ENCODE measurements at places on chromosomes 6 and 20.
A peak's percentile ranks its signal among the peaks of the same experiment; 100 is the strongest.

- DNase-seq = peak; percentile 78
Observed at GRCh38 chr20:6533351-6533750, 234.1 kb upstream of the BMP2 start.

- DNase-seq = no peak
Observed at GRCh38 chr20:50568549-50568942, 58.4 kb downstream of the PTPN1 start.

GRCh38 chr20:39574061-39574460, 611.9 kb downstream of the DHX35 start:
- DNase-seq = no peak

DNA sequence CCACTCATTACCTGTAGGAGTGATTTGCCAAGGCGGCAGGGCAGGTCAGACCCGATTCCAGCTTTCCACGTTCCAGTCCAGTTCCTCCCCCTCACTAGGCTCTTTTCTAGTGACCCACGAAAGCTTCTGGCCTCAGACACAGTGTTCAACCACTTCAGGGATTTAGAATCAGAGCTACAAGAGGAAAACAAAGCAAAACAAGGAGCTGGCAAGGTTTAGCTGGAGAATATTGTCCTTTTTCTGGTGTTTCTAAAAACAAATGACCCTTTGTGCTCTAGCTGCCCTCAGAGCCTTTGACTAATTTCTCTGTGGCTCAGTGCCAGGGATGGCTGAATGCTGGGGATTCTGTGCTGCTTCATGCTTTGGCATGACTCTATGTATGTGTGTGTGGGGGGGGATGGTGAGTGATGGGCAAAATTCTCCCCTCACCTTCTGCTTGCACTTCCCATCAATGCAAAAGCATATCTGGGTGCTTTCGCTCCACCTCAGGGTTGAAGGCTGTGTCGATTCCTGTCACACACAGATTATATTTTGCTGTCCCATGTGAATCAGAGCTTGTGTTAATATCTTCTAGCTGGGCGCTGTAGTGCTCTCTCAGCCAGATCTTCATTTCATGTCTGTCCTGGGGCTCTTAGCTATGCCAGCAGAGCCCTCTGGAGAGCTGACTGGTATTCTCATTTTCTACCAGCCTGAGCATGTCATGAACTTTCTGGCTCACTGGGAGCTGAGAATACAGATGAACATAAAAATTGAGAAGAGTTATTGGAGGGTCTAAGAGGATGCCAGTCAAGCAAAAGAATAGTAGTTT, 19.3 kb upstream of the NEDD9 start:
- peak; percentile 81 for DNase-seq

DNA sequence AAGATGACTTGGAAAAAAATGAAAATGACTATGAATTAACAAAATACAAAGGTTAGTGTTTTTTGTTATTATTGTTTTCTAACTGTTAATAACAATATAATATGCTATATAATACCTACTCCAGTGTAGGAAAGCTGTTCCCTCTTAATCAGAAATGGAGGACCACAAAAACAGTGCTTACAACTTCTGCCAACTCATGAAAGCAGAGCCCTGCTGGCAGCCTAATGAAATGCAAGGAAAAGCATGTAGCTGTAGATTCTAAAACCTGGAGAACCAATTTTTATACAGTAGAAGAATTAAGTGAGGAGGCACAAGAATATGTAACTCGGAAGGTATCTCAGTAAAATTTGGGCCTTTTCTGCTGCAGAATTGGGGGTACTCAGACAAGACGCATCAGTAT, 29.4 kb downstream of the PHIP start:
- DNase-seq = peak; percentile 51

DNA sequence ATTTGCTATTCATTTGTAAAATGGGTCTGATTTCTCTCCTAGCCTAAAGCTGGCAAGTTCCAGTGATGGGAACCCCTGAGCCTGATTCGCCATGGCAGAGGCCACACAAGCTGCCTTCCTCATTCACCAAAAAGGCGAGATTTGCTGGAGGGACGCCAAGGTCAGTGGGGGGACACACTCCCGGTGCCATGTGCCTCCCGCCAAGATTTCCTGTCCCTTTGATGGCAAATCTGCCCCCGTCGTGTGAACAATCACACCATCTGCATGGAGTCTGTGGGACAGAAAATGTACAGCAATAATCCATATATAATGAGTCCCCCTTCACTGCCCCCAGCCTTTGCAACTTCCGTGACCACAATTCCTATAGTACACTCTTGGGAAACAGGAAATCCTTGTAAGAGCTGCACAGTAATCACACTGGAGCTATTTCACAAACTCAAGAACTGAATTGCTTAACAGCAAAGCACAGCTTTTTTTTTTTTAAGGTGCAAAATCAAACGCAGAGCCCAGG, 15.7 kb upstream of the IGF2R start:
- peak; percentile 94 for DNase-seq

DNA sequence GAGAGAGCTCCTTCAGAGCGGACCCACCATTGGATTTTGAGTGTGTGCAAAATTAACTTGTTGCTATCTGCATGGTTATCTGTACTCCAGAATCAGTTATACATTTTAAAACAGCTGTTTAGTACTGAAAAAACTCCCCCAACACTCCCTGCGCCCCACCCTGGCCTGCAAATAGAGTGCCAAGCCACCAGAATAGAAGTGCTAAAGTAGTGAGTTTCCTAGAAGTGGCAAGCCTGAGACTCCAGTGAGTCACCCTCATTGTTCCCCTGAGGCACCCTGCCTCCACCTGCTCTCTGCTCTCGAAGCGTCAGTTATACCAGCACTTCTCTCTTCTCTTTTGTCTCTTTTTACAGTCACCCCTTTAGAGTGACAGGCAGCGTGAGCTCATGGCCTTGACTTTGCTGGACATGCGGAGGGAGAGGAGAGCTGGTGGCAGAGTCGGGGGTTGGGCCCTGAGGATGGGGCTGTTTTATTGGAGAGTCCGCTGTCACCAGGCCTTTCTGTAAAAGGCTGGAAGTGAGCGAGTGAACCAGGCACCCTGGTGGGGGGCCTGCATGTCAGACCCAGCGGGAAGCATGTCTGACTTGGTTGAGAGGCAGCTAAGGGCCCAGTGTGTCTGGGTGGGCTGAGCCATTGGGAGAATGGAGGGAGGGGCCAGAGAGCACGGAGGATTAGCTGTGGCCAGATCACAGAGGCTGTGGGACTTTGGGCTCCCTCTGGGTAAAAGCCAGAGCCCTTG, 10.4 kb downstream of the IGF2R start:
- no peak for DNase-seq

GRCh38 chr6:18431581-18431980, 44.4 kb downstream of the RNF144B start:
- no peak for DNase-seq

- peak; percentile 96 for DNase-seq
Observed at GRCh38 chr20:44572551-44573500, 9.6 kb upstream of the PKIG start.

- DNase-seq = no peak
Observed at GRCh38 chr6:89975366-89975765, 81.1 kb downstream of the GJA10 start.

- DNase-seq = no peak
Observed at GRCh38 chr6:87919001-87919400, 128.6 kb upstream of the SPACA1 start.

GRCh38 chr6:132405143-132405915, 4.1 kb upstream of the MOXD1 start:
- no peak for DNase-seq

DNA sequence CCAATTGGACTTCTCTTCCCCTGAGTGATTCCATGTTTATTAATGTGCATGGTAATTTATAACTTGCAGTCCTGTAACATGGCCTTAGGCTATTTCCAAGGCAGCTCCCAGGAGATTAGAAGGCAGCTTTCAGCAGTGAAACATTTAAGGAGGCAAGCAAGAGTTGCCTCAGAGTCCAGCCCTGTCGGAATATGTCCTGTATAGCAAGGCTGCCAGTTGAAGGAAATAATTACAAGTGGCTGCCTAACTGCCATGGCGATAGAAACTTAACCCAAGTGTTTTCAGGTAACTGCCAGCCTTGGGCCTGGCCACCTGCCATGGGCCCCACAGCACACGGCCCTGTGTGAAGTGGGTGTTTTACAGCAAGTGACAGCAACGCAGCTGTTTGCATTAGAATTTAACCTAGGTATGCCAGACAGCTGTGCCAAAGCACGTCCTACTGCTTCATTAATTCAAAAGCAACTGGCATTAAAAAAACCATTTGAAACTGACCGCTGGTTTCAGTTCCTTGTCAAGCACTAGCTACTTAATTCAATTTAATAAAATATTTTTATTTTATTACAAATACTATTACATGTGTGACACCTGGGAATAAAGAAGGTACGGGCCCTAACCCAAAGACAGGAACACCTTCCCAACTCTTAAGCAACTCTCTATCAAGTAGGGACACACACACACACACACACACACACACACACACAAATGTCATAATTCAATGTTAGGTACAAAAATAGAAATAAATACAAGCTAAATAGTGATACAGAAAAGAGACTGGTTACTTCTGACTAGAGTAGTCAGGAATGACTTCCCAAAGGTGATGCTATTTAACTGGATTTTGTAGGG, 151.8 kb upstream of the HEY2 start:
- no peak for DNase-seq

GRCh38 chr6:44238687-44239350, 8.1 kb upstream of the HSP90AB1 start:
- no peak for DNase-seq

GRCh38 chr6:141140905-141141304, 991.8 kb upstream of the GJE1 start:
- no peak for DNase-seq

- no peak for DNase-seq
Observed at GRCh38 chr20:35625584-35626385, 10.2 kb downstream of the SPAG4 start.

DNA sequence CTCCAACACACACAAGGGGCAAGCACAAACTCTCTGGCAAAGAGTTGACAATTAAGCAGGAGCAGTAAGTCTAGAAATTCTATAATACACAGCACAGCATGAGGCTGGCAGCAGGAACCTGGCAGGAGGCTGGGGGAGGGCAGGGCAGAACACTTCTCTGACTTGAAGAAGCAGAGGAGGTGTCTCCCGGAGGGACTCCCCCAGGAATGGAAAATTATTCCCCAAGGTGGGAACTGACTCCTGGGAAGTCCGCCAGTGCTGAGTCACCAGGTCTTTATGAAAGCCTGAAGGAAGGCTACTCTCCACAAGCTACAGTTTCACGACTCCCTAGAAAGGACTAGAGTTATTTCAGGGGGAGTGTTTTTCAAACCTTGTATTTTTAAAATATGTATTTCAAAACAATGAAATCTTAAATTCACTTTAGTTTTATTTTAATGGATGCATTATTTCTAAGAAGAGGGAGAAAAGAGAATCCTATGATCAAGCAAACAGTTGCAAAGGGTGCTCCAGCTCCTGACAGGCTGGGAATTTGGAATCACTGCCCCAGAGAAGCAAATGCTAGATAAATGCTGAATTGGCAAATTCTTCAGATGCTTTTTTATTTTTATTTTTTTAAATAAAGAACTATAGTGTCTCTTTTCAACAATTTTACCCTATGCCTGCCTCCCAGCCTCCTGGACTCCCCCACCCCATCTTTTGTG, 192.8 kb downstream of the LY86 start:
- DNase-seq = peak; percentile 68

DNA sequence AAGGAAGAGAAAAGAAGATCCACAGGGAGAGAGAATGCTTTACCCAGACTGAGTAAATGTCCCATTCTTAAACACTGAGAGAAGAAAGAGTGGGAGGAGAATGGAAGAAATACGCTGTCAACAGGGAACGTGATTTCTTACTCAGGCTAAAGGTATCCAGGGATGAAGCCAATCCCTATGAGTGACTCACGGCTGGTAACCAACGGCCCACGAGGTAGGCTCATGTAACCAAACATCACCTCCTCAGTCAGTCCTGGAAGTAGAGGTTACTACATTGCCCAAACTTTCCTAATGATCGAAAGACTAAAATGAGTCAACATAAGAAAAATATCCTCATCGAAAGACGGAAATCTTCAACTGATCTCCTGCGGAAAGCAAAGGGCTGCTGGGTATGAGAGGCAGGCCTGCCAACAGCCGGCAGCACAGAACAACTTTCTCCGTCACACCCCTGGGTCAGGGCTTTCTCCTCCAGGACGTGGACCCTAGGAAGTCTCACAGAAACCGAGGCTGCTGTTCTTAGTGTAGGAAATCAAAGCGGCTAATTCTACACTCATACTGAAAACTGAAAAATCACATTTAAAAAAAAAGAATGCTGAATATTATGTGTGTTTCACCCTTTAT, 292.6 kb downstream of the GMDS start:
- peak; percentile 93 for DNase-seq

- peak; percentile 44 for DNase-seq
Observed at GRCh38 chr6:115441651-115442050, 619.0 kb downstream of the FRK start.

- no peak for DNase-seq
Observed at GRCh38 chr6:132085731-132086130, 134.6 kb upstream of the CCN2 start.

- DNase-seq = peak; percentile 78
Observed at GRCh38 chr6:110682460-110682853, 132.8 kb downstream of the CDK19 start.

GRCh38 chr6:169145991-169146501, 107.6 kb downstream of the THBS2 start:
- DNase-seq = peak; percentile 37

GRCh38 chr6:111772381-111772780, 100.9 kb downstream of the FYN start:
- DNase-seq = no peak

- no peak for DNase-seq
Observed at GRCh38 chr20:49749625-49750024, 35.9 kb upstream of the B4GALT5 start.

DNA sequence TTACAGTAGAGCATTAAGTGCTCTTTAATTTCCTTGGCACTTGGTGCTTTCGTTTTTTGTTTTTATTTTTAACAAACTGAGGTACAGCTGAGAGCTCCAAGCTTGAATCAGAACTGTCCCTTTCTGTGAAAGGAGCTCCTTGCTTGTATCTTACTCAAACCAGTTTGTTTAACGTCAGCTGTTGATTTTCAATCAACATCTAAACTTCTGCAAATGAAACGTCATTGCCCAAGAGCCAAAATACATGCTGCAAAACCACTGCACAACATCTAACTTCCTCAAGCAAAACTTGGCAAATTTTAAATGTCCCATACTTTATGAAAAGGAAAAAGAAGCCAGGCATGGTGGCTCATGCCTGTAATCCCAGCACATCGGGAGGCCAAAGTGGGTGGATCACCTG, 15.2 kb downstream of the VNN2 start:
- no peak for DNase-seq
